ENCODE measurements at places on chromosomes 3 and 15.

GRCh38 chr15:25838191-25838870 lies 24.8 kb downstream of the ATP10A start:
- no peak for DNase-seq

DNA sequence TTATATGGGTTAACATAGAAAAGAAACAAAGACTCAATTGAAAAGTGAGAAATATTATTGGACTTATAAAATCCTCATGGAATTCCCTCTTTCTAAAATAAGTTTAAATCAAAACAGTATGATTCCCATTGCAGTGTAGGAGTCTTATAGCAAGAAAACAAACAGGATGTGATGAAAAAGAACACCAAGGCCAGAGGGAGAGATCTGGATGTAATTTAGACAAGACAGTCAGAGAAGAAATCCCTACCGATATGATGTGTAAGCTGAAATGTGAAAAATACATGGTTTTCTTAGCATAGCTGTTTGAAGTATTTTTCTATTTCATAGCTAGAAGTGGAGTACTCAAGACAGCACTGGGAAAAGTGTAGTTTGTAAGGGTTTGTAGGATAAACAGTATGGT lies 521.5 kb downstream of the RSL24D1 start:
- DNase-seq, result no peak

GRCh38 chr3:148880681-148881080 lies 15.6 kb downstream of the CPA3 start:
- DNase-seq, result no peak

DNA sequence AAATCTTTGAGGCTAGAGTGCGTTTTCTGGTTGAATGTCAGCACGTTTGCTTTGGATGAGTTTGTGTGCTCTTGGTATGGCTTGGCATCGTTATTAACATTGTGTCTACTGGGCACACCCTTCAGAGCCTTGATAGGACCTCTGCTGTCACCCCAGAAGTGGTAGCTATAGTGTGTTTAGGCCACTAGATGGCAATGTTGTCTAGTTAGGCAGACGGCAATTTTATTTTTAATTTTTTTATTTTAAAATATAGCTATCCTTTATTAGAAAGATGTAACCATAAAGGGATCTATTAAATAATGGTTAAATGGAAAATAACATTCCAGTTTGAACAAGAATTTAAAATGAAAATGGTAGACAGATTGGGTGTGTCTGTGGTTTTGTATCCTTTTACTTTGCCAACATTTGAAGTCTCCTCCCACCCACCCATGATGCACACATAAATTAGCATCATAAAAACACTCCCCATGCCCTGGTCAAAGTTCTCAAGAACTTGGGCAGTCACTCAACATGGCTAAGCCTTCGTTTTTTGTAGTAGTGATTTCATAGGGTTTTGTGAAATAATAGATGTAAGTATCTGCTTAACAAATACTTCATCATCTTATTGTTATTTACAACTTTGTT lies 200.7 kb downstream of the KCNH8 start:
- no peak for DNase-seq

DNA sequence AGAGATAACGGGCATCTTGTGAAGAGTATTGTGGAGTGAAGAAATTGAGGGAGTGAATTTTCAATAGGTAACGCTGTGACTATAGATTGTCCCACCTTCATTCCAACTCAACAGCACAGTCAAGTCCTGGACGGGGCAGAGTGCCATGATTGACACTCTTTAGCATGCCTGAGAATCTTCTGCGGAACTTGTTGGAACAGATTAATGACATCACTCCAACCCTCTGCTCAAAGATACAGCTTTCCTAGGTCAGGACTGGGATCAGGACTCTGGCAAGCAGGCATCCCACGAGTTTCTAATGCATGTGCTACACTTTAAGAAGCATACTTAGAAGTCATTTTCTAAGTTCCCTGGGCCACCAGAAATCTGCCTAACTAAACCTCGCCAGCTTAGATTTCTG lies 267.6 kb upstream of the CFAP20DC start:
- DNase-seq, result no peak

- DNase-seq, result no peak
Measured at GRCh38 chr15:75167588-75168350, 33.9 kb upstream of the C15orf39 start.

GRCh38 chr3:52829906-52830463 lies 487 bp downstream of the ITIH4 start:
- no peak for DNase-seq

- no peak for DNase-seq
Measured at GRCh38 chr15:36590838-36591237, 11.4 kb downstream of the CDIN1 start.

- DNase-seq, result no peak
Measured at GRCh38 chr3:38805765-38806386, 10.1 kb downstream of the SCN10A start.

- DNase-seq, result no peak
Measured at GRCh38 chr3:87109465-87109864, 117.6 kb upstream of the CHMP2B start.

GRCh38 chr3:51750878-51751277 lies 28.2 kb downstream of the IQCF6 start:
- no peak for DNase-seq

DNA sequence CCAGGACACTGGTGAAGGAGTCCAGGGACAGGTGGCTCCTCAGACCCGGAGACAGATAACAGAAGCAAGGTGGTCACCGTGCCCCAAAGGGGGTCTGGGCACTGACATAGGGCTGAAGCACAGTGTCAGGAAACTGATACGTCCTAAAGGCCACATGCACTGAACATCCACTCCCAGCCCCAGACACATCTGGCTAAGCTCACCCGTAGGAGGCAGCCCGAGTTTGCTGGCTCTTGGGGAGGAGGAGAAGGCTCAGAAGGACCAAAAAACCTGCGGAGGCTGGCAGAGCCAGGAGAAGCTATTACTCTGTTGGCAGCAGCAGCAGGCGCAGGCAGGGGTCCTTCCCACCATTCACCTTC lies 1.2 kb downstream of the CACNA2D2 start:
- DNase-seq, result no peak

- no peak for DNase-seq
Measured at GRCh38 chr3:187567021-187567420, 103.2 kb downstream of the SST start.

DNA sequence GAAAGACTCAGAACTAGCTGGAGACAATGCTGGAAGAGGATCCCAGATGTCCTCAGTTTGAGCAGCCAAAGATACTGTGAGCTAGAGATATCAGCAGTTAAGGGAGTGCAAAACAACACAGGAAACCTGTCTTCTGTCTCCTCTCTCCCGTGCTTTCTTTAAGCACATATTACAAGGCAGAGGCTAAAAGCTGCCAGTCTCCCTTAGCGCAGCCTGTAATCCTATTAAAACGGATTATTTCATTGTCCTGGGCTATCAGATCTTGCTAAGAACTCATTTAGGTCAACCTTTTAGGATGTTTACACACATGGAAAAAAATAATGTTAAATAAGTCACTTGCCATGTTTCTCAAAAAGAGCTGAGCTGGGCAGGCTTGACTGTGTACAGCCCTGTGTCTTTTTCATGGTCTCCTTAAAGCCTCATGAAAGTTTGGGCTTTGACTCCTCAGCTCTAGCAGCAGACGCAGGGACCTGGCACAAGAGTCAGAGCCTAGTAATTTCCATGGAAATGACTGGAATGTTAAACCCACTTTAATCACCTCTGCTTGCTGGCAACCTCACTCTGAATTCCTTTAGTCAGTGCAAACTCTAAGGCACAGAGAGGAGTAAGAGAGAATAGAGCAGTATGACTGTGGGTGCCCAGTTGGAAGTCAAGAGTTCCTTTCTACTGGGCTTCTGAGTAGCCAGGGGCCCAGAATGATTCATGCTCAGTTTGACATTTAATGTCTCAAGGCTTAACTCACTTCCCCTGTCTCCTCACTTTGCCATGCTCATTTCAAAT lies 491.9 kb downstream of the NTRK3 start:
- no peak for DNase-seq

DNA sequence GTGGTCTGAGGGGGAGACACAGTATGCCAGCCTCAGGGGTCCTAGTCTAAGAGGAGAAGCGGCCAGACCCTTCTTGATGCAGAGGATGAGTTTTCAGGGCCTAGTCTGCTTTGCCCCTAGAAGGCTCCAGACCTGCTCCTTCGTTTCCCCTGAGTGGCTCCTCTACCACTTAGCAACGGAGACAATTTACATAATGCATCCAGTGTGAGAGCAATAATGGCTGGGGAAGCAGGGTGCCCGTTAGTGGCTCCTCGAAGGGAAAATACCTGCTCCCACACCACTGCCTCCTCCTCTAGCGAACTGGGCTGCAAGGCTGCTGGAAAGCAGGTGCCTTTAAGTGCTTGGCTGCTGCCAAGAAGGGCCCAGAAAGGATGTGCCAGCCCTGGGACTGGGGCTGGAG lies 38.9 kb downstream of the CACNA2D2 start:
- DNase-seq, result no peak

GRCh38 chr3:192923731-192924130 lies 6.1 kb upstream of the MB21D2 start:
- no peak for DNase-seq
